Colonic mucosa (tissue), 4 donors: ENCODE measurements at places on chromosomes 4 and X. TPM values are rescaled to one million over a fixed set of nuclear protein-coding genes. Genes with fewer than 3 reads are reported as not detected.

DNA sequence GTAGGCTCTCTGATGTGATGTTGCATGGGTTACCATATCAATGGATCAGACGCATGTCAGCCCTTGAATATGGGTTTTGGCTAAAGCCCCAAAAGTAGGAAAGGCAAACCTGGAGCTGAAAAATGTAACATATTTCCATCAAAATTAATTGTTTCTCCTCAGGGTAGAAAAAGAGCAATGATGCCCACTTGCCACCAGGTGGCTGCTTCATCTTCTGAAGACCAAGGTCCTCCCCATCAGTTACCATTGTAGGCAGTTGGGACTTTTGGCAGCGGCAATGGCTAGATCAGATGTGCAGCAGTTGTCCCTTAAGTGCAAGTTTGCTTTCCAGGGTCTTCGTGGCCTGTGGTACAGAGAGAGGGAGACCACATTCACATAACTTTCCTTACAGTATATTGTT lies 118.2 kb downstream of the NAF1 start:
- no peak for DNase-seq

DNA sequence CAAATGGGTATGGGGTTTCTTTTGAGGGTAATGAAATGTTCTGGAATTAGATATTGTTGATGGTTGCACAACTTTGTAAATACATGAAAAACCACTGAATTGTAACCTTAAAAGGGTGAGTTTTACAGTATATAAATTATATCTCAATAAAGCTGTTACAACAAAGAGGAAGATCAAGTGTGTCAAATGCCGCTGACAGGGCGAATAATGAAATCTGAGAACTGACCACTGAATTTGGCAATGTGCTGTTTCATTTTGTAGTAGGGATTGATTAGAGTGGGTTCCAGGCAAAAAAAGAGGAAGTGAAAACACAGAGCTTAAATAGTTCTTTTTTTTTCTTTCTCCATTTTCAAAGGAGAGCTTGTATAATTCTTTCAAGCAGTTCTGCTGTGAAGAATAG lies 161.1 kb upstream of the NAP1L5 start:
- no peak for DNase-seq

- DNase-seq, result peak; percentile 66
These were observed 1.6 kb downstream of the KDM6A start for GRCh38 chrX:44874420-44875184.

DNA sequence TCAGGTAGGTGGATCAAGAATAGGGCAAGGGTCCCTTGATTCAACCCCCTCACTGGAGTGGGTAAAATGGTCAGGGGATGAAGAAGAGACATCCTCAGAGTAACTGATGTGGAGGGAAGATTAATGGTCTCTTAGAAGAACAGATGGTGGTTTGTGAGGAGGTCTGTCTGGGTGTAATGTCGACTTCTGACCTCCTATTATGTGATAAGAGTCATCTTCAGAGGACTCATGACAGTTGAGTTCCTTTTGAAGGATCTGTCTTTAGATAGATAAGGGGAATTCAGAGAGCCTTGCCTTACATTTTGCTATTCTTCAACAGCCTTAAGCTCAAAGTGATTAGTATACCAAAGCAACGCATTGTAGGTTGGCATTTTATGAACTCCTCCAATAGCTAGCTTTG lies 27.1 kb upstream of the MAGEA8 start:
- no peak for DNase-seq

GRCh38 chr4:174457468-174457867 lies 64.8 kb downstream of the HPGD start:
- no peak for DNase-seq

UNC5C gene
- 4.2 TPM for total RNA-seq

P2RY10 gene
- 1.6 TPM for total RNA-seq
